ENCODE measurements at places on chromosomes 16 and 17. TPM values are rescaled to one million over a fixed set of nuclear protein-coding genes. Genes with fewer than 3 reads are reported as not detected.

GRCh38 chr16:77657016-77657415, 65.3 kb upstream of the NUDT7 start:
- DNase-seq = no peak

GRCh38 chr16:85246473-85246872, 134.2 kb upstream of the CIBAR2 start:
- no peak for DNase-seq

GRCh38 chr17:19331543-19332245, 30.8 kb downstream of the B9D1 start:
- DNase-seq = no peak

DNA sequence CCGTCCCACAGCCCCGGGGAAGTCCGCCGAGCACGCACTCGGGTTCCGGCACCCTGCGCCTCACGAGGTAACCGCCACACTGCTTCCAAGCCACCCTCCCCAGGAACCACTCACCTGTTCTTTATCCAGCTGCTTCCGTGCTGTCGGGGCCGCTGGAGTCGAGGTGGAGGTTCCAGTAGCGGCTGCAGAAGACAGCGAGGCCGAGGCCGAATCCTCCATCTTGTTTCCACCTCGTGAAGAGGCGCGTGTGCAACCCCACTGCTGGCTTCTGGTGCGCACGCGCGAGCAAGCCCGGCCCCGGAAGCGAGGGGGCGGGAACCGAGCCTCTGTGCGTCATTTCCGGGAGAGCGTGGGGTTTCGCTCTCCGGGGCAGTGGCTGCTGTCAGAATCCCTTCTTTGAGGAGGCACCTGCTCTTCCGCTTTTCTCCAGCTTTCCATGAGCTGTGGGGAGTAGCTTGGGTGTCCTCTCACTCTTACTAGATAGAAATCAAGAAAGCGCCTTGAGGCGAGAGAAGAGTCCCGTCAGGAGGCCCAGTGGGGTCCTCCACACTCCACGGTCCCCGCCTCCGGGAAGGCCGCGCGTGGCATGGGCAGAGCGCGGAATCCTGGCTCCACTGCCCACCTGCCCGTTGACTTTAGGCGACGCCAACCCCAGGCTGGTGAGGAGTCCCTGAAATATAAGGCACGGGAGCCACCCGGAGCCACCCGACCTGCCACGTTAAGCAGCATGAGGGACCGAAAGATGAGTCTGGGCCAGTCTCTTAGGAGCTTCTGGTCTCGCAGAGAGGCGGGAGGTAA, at the start of gene RSL1D1:
Gene RSL1D1 (minus strand): TSS at position 249 of the 798 bp plus-strand sequence. CDS start 30 bp downstream, at position 219.
- DNase-seq = peak; percentile 92

DNA sequence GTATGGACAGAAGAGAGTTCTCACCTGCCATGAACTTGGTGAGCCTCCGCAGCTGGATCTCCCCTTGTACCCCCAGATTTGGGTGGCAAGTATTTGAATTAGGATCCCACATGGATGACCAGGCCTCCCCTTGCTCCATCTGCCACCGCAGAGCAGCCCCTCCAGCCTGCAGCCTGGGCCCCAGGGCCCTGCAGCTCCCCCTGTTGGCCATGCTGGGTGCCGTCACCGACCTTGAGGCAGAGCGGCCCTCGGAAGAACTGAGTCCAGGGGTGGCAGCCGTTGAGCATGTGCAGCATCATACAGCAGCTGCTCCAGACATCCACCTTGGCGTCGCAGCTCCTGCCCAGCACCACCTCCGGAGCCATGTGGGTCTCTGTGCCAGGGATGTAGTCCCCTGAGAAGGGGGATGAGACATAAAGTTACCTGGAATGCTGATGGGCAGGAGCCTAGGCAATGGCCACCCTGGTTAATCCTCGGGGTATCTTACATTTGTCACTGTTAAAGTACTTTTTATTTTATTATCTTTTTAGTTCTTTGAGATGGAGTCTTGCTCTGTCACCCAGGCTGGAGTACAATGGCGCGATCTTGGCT, 9.0 kb upstream of the SPATA32 start:
- DNase-seq = no peak

- no peak for DNase-seq
Measured at GRCh38 chr16:57508035-57508425, 21.7 kb upstream of the DOK4 start.

- DNase-seq = no peak
Measured at GRCh38 chr16:1007284-1007850, 25.8 kb downstream of the SOX8 start.

GRCh38 chr17:59331929-59332748, 684 bp downstream of the YPEL2 start:
- peak; percentile 63 for DNase-seq

GRCh38 chr17:59287452-59287851, 44.0 kb upstream of the YPEL2 start:
- DNase-seq = no peak

DNA sequence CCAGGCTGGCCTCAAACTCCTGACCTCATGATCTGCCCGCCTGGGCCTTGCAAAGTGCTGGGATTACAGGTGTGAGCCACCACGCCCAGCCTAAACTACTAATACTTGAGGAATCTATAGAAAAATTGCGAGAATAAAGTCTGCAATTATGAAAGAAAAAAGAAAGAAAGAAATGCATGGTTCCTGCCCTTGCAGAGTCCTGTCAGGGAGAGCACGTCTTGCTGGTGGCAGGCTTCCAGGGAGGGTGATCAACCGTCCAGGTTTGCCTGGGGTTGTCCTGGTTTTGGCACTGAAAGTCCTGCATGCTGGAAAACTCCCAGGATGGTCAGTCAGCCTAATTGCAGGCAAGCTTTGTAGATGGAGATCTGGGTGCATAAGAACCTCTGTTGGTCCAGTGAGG, 21.5 kb upstream of the KIFC3 start:
- DNase-seq = no peak

GRCh38 chr17:16215965-16216316, 607 bp upstream of the NCOR1 start:
- peak; percentile 72 for DNase-seq

DNA sequence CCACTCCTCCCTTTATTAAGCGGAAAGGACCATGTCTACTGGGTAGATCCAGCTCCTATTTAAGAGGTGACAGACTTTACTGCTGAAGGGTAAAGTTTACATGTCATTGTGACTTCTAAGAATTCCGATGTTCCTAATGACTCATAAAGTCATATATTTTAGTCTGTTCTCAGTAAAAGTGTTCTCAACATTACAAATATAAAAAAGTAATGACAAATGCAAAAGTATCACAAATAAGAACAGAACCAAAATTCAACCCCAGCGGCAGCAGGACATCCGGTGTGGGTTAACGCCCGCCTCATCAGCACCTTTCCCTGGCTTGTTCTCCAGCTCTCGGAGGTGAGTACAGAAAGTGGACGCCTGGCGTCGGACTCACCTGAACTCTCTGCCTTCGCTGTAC, 6.8 kb downstream of the AXIN1 start:
- DNase-seq = no peak

DNA sequence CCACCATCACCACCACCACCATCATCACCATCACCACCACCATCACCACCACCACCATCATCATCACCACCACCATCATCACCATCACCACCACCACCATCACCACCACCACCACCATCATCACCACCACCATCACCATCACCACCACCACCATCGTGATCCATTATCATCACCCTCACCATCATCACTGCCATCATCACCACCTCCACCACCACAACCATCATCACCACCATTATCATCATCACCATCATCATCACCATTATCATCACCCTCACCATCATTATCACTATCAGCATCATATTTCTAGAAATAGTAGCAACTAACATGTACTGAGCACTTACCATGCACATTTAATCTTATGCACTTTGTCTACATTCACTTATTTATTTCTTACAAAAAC, 94.9 kb downstream of the C16orf95 start:
- no peak for DNase-seq

- no peak for DNase-seq
Measured at GRCh38 chr16:20726661-20727060, 15.0 kb downstream of the THUMPD1 start.

- no peak for DNase-seq
Measured at GRCh38 chr17:51540151-51540550, 279.8 kb downstream of the UTP18 start.

DNA sequence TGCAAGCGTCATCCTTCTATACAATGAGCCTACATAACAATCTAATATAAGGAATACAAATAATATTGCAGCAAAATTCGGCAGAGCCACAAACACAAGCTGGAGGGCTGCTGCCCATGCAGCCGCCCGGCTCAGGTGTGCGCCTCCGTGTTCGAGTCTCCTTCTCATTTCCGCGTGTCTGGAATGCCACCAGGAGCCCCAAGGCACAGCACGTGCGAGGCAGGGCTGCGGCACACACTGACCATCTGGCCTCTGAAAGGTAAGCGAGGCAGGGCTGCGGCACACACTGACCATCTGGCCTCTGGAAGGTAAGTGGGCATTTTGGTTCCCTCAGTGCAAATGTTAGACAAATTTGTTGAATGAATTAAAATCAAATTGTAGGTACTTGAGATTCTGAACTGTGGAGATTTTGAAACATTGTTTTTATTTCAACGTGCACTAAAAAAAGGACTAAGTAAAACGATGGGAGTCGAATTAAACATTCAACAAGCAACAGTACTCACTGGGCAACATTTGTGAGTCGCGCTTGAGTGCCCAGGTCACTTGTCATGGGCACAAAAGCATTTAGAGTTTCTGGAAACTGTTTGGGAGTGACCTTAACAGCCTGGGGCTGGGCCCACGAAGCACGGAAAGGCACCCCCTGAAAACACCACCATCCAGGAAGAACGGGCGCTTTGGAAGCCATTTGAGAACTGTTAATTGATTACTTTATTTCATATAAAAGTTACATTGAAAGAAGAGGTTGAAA, 37.4 kb downstream of the ZDHHC7 start:
- DNase-seq = no peak

GRCh38 chr17:50771991-50772785, 4.9 kb upstream of the ANKRD40CL start:
- DNase-seq = no peak

GRCh38 chr17:83008526-83008925, 70.9 kb upstream of the METRNL start:
- peak; percentile 14 for DNase-seq

DNA sequence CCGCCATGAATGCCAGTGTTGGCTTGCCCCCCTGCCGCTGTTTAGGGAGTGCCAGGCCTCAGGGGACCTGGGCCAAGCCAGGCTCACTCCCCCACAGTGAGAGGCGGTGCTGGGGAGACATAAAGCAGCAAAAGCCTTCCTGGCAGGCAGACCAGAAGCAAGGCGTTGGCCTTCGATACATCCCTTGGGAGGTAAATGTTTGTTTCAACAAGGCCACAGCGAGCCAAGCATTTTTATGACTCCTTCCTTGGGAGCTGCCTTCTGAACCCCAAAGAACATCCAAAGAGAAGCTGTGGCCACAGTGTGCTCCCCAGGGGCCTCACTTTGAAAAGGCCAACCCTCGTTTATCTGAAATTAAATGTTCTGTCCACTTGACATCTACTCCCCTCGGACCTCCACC, 119.7 kb upstream of the CIBAR2 start:
- no peak for DNase-seq

GRCh38 chr16:502179-502943, 25.2 kb upstream of the CAPN15 start:
- peak; percentile 87 for DNase-seq

- DNase-seq = peak; percentile 66
Measured at GRCh38 chr16:58515871-58516767, 802 bp downstream of the SETD6 start.

DNA sequence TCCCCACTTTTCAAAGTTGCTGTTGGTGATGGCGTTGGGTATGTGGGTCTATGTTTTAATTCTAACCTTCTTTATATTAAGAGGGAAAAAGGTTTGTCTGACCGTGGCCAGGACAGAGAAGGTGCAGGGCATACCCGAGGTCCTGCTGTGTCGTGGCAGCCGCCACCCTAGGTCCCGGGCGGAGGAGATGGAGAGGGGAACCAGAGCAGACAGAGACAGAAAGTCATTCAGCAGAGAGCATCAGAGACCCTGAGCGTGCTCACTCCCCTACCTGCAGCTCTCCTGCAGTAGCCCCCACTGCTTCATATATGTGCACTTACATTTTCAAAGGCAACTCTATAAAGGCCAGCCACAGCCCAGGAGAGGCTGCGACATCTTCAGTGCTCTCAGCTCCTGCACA, 327.2 kb upstream of the TNRC6C start:
- DNase-seq = no peak

KCNH4 gene
- total RNA-seq = not detected

PER1 gene
- 19.7 TPM for total RNA-seq

APPBP2 gene
- 42.0 TPM for total RNA-seq

SRSF2 gene
- total RNA-seq = 300 TPM

TMEM88 gene
- total RNA-seq = 2.5 TPM

KCNJ2 gene
- total RNA-seq = 7.4 TPM

All from colonic mucosa (tissue), 4 donors.